AG04450 (cell line): ENCODE measurements at places on chromosomes 7 and 10. TPM values are rescaled to one million over a fixed set of nuclear protein-coding genes. Genes with fewer than 3 reads are reported as not detected.
A peak's percentile ranks its signal among the peaks of the same experiment; 100 is the strongest.

- no peak for DNase-seq
Measured at GRCh38 chr10:120076996-120077706, 184.6 kb downstream of the SEC23IP start.

GRCh38 chr7:109029866-109030265 is 460.2 kb downstream of the DNAJB9 start:
- no peak for DNase-seq

- DNase-seq = no peak
Measured at GRCh38 chr7:87628780-87629569, 777 bp downstream of the RUNDC3B start.

GRCh38 chr10:13195016-13195415 is 33.7 kb downstream of the MCM10 start:
- no peak for DNase-seq

GRCh38 chr7:135761751-135762488 is 13.3 kb upstream of the FAM180A start:
- DNase-seq = no peak

GRCh38 chr7:2217716-2218443 is 14.9 kb downstream of the MAD1L1 start:
- DNase-seq = no peak

DNA sequence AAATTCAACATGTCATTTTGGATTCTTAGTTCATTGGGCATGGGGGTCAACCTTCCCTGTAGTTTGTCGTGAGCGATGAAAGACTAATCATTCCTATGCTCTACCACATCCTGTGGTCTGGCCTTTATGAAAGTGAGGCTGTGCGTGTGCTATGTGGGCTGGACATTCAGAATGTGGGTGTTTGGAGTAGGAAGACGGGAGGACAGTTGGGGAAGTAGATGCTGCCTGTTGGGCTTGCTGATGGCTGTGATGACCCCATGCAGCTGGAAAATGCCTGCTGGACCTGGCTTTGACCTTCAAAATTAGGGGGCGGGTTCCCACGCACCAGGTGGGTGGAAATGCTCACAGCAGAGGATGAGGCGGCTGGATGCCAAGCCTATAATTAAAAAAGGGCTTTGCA is 90.9 kb upstream of the MKI67 start:
- DNase-seq = no peak

GRCh38 chr7:42876182-42877068 is 35.4 kb downstream of the C7orf25 start:
- peak; percentile 10 for DNase-seq

- DNase-seq = no peak
Measured at GRCh38 chr10:103551619-103552602, 58.4 kb downstream of the NEURL1 start.

GRCh38 chr7:117273814-117274225 is 49.0 kb downstream of the WNT2 start:
- DNase-seq = no peak

GRCh38 chr7:23396222-23397015 is 73.9 kb downstream of the IGF2BP3 start:
- DNase-seq = peak; percentile 65

GRCh38 chr10:82319562-82319961 is 444.6 kb downstream of the NRG3 start:
- no peak for DNase-seq

GRCh38 chr7:3754493-3755341 is 453.7 kb downstream of the SDK1 start:
- peak; percentile 6 for DNase-seq

DNA sequence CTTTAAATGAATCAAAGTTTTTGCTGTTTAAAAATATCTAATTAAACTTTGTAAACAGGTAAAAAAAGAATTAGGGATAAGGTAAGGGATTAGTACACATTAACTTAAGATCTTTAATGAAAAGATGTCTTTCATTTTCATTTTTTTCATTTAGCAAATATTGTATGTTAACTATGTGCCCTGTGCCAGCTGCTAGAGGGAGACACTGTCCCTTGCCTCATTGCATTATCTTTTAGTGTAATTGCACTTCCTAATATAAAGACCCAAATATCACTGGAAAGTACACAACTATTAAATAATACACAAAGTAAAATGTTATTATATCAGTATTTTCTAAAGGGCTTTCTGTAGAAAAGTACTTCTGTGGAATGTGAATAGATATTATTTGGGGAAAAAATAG is 102.7 kb downstream of the GPR37 start:
- no peak for DNase-seq

- DNase-seq = no peak
Measured at GRCh38 chr7:70432567-70433001, 699.4 kb upstream of the GALNT17 start.

DNA sequence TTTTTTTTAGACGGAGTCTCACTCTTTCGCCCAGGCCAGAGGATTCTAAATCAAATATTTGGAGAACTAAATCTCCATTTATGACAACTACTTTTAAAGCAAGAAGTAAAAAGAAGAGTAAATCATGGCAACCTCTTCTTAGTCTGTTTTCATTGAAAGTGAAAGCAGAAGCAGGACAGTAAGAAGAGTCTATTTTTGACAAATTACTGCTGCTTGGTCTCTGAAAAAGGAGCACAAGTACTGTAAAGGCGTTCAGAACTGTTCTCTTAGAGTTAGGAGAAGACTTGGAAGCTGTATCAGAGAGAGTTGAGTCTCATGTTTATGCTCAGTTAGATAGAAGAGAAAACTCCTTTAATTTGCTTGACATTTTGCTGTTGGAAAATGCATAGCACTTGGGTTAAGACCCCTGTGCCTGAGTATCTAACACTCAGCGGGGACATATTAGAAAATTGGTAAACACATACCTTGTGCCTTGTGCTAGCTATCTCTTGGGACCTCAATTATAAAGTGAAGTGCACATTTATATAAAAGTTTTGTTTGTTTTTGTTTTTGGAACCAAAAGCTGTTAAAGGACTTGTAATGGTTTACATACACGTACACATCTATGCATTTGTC is 433.0 kb downstream of the ANKRD7 start:
- no peak for DNase-seq

DNA sequence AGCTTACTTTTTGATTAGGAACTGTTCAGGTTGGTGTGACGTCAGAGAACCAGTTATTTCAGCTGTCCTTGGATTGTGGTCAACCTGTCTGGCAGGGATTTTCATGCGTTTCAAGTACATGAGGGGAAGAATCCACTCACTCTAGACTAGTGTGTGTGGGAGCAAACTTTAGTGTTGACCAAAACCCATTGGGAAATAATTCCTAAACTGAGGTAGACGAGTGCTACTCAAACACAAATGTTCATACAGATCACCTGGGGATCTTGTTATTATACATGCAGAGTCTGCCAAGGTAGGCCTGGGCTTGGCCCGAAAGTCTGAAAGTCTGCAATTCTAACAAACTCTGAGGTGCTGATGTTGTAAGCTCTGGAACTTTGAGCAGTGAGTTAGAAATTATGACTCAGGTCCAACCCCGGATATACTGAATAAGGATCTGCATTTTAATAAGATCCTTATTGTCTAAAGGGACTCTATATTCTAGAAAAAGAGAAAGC is 111.1 kb upstream of the CREB5 start:
- DNase-seq = no peak

- DNase-seq = no peak
Measured at GRCh38 chr7:107856806-107857540, 34.0 kb upstream of the DLD start.

DNA sequence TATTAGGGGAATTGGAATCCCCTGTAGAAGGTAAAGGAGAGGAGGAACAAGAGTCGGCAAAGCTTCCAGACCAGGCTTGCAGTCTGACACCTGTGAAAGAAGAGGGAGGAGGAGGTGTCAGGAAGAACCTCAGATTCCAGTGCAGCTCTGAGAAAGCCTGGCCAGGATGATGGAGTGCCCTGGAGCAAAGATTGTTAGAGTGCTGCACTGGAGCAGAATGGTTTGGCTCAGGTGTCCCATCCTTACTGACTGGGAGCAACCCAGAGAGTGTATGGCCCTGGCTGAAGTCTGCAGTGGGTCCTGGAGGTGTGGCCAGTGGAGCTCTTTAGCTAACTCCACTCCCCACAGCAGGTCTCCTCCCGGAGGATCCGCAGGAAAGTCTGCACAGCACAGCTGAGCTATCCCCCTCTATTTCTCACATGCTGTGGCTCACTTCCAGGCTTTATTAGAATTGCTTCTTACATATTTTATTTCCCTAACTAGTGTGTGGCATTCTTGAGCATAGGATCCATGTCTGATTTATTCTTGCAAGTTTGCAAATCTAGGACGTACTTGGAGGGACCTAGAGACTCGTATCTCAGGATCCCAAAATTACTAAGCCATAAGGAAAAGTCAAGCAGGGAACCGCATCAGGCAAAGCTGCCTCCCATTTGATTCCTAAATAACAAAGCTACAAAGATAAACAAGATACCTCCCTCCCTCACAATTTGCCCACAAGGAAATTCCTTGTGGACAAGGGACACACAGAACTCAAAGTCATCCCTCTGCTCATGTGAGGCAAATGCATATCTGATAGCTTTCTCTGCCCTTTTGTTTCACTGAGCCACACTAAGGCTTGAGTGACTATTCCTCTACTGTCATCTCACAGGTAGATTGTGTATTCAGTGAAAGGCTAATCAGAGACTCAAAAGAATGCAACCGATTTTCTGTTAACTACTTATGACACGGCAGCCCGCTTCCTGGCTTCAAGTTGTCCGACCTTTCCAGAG is 58.8 kb downstream of the VIM start:
- no peak for DNase-seq

DNA sequence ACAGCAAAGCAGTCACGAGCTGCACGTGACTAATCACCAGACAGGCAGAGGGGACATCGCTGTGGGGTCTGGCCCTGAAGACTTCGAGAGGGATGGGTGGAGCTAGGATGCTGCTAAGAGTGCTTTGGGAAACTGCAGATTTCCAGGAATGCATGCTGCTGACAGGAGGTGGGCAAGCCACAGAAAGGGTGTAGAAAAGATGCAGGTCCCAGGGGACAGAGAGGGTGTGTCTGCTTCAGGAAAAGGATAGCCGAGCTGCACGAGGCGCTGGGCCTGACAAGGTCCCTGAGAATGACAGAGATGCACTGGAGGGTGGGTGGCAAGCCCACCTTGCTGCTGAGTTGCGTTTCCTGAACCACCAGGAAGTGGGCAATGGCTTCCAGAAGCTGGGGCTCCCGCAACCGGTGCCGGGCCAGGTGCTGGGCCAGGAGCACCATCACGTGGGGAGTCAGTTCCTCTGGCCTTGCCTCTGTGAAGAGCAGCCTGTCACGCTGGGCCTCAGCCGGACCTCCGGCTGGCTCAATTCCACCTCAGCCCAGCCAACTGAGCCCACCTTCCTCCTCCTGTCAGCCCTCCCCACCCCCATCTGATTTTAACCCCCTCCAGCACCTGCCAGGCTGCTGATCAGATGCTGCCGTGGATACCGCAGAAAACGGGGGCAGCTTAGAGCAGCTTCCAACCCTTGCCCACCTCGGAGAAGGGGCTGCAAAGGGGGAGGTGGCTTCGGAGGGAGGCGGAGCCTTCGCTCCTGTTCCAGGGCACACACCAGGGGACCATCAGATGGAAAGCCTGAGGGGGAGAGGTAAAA is 2.2 kb downstream of the FASTK start:
- no peak for DNase-seq

- DNase-seq = no peak
Measured at GRCh38 chr10:69936091-69936490, 116.6 kb upstream of the MACROH2A2 start.

DNA sequence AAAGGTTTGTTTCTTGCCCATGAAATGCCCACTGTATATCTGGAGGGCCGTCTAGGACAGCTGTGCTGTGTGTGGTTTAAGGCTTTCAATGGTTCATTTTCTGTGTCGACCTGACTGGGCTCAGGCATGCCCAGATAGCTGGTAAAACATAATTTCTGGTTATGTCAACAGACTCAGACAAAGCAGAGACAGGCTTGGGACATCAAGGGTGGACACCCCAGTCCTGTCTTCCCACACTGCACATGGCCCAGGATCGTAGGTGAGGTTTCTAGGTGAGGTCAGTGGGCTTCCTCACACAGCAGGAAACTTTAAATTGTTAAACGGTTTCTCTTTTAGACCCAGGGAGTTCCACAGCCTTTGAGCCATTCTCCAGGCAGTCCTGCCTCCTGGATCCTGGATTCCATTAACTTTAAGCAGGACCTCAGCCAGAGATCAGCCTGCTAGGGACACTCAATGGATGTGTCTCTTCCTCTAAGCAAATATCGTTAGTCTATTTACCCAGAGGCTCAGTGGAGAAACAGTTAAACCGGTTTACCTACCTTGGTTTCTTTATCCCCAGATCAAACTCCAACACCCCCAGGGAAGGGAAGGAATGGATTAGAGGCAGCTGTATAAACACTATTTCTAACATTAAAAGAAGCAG is 66.4 kb downstream of the ST8SIA6 start:
- no peak for DNase-seq

- DNase-seq = peak; percentile 11
Measured at GRCh38 chr10:90227217-90227656, 525.8 kb downstream of the KIF20B start.

- no peak for DNase-seq
Measured at GRCh38 chr10:49488056-49488717, 50.7 kb downstream of the ERCC6 start.

DNA sequence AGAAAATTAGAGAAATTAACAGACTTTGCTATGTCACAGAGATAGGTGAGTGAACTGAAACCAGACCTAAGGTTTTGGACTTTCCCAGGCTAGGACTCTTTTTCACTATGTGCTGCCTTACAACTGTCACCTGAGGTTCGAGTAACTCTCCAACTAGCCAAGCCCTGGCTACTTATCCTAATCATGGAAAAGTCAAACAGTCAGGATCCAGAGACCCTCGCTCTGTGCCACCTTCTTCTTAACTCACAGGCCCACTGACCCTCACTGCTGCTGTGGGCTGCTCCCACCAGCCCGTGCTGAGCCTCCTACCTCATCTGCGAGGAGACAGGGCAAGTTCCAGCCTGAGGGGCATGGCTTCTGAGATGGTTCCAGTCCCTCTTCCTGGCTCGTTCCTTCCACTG is 211.4 kb upstream of the KLF14 start:
- DNase-seq = no peak

- DNase-seq = peak; percentile 13
Measured at GRCh38 chr7:38744746-38745145, 113.6 kb upstream of the AMPH start.

- DNase-seq = no peak
Measured at GRCh38 chr10:73368238-73368637, 9.6 kb upstream of the CFAP70 start.

- DNase-seq = no peak
Measured at GRCh38 chr10:74081192-74081803, 69.3 kb downstream of the AP3M1 start.

ELFN1 gene
- polyA plus RNA-seq = 0.10 and 0.14 TPM in 2 replicates

LIPF gene
- polyA plus RNA-seq = not detected in 2 replicates

SMO gene
- polyA plus RNA-seq = 20.8 and 26.5 TPM in 2 replicates

GTF2IRD1 gene
- 23.5 and 27.3 TPM in 2 replicates for polyA plus RNA-seq

HACD1 gene
- polyA plus RNA-seq = 42.0 and 53.7 TPM in 2 replicates

CDNF gene
- 1.7 and 2.1 TPM in 2 replicates for polyA plus RNA-seq

MLXIPL gene
- not detected in 2 replicates for polyA plus RNA-seq

CCDC7 gene
- polyA plus RNA-seq = 1.1 and 1.9 TPM in 2 replicates

VSTM4 gene
- 3.6 and 3.9 TPM in 2 replicates for polyA plus RNA-seq

OR2A14 gene
- polyA plus RNA-seq = not detected in 2 replicates

SERPINE1 gene
- polyA plus RNA-seq = 356 and 417 TPM in 2 replicates

EN2 gene
- polyA plus RNA-seq = not detected in 2 replicates

KCP gene
- polyA plus RNA-seq = 0.04 and 0.05 TPM in 2 replicates

SEMA3D gene
- 5.7 and 7.4 TPM in 2 replicates for polyA plus RNA-seq
